CD4-positive, alpha-beta T cell treated with Interleukin-6 at 100 ng/mL for 8 hours (primary cell): ENCODE measurements at places on chromosomes 7 and 10.

DNA sequence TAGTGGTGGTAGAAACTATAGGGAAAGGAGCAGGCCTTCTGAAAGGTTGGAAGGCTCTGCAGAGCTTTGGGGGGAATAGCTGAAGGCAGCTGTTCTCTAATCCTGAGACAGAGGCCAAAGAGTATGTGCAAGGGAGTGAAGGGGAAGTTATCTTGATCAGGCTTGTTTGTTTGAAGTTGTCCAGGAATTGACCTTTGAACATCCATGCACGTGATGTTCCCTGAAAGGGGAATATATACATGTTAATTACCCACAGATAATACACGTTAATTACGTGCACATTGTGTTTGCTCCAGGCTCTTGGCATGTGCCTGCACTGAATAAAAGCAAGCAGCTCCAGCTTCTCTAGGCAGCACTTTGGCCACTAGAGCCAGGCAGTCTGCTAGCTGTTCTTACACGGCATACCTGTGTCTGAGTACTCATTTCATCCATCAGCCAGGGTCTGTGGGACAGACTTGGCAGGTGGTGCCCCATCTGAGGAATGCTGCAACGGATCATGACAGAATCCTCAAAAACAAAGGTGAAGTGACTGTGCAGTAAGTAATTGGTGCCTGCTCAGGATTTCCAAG, 18.0 kb upstream of the STARD3NL start:
- no peak for DNase-seq

- DNase-seq, result no peak
Measured at GRCh38 chr10:28354511-28354910, 51.6 kb upstream of the MPP7 start.

DNA sequence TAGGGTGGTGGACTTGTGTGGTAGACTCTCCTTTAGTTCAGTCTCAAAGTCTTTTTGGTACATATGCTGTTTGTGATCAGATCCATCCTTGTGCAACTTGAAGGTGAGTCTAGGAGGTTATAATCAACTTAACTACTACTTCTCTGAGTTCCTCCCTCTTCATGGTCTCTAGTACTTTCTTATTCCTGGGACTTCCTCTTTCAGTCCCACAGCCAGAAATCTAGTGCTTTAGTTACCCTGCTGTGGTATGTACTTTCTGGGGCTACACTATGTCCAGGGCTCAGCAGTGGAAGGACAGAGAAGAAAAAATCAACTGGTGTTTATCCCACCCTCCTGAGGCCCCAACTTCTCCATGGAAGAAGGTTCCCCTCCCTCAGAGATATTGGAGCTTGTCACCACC, 19.4 kb upstream of the ATAD1 start:
- DNase-seq, result no peak

- DNase-seq, result no peak
Measured at GRCh38 chr7:44750424-44750823, 1.8 kb downstream of the ZMIZ2 start.

GRCh38 chr10:35675846-35676245, 33.8 kb upstream of the FZD8 start:
- no peak for DNase-seq

GRCh38 chr7:30938435-30939316, 25.1 kb upstream of the GHRHR start:
- peak; percentile 42 for DNase-seq

GRCh38 chr7:18753972-18754610, 258.5 kb downstream of the HDAC9 start:
- no peak for DNase-seq

DNA sequence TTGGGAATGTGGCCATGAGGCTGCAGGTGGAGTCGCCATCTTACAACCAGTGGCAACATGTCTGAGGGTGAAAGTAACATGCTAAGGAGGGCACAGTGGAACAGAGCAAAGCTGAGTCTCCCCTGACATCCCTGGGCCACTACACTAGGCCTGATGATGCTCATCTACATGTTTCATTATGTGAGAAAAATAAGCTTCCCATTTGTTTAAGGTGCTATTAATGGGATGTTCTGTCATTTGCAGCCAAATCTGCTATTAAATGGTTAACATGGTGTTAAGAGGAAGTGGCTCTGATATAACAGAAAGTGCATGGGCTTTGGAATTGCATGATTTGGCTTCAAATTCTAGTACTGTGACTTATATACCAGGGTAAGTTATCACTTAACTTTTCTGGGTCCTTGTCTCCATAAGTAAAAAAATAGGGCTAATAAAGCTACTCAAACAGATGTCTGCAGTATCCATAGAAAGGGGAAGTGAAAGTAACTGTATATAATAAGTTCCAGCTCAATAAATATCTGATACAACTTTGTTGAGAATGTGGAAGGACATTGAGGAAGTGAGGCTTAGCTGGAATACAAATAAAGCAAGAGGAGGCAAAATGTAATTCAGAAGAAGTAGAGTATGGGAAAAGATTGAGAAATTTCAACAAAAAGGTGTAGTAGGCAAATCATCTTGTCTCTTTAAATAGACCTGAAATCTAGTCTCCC, 158.9 kb downstream of the RTKN2 start:
- DNase-seq, result no peak

GRCh38 chr10:46323176-46323575, 36.4 kb downstream of the ANTXRL start:
- no peak for DNase-seq

GRCh38 chr10:61798713-61799112, 102.8 kb upstream of the ARID5B start:
- DNase-seq, result no peak

DNA sequence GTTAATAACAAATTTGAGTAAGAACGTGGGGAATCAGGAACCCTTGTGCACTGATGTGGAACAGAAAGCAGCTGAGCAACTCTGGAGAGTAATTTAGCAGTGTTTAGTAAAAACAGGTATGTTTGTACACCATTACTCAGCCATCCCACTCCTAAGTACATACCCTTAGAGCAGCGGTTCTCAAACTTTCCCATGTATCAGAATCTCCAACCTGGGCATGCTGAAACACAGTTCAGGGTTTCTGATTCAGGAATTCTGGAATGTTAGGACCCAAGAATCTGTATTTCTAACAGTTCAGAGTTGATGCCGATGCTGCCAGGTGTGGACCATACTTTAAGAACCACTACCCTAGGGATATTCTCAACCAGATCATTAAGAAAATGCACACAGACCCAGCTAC, 5.1 kb downstream of the SGMS1 start:
- no peak for DNase-seq

DNA sequence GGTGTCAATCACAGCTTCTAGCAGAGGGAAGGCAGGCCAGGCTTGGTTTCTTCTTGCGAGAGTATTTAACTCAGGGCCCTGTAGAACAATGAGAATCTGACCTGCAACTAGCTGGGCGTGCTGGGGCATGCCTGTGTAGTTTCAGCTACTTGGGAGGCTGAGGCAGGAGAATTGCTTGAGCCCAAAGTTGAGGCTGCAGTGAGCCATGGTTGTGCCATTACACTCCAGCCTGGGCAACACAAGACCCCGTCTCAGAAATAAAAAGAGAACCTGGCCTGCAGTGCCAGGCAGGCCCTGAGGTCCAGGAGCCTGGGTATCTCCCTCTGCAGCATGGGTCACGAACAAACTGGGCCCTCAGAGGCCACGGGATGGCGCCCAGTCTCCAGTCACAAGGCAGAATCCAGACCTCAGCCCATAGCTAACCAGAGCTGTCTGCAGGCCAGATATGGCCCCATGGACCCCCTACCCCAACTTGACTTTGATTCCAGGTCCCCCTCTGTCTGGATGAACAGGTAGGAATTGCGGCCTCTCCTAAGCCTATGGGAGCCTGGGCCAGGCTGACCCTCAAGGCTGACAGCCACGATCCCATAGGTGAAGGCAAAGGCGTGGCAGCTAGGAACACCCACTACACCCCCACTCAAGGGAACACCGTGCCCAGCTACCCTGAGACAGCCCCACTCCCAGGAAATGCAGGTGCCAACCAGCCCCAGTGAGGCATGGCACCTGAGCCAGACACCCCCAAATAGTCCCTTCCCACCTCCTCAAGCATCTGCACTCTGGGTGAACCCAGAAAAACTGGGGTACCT, 102.7 kb upstream of the TNRC18 start:
- DNase-seq, result no peak

DNA sequence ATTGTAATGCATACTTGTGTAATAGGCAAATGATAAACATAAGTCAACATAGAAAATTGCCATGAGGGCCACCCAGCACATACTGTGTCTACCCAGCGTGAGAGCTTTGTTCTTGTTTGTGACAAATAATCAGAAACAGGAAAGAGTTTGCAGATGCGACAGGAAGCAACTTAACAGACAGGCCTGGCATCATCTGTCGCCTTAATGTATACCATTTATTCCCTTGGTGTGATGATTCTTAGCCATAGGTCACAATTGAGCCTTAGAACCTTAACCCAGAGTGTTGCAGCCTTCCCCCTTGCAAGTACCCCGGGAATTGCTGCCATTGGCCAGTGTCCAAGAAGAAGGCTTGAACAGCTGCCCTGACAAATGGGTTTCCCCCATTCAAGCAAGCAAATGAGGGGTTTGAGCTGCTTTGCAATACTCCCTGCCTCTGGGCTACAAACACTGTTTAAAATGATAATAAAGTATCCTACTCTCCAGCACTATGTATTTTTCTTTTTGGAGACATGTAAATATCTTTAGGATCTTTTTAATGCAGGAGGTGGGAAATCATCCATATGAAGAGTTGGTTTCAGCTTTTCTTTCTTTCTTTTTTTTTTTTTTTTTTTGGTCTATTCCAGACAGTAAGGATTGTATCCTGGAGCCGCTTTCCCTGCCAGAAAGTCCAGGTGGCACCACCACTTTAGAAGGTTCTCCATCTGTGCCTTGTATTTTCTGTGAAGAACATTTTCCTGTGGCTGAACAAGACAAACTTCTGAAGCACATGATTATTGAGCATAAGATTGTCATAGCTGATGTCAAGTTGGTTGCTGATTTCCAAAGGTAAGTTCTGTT, 80.0 kb downstream of the ZNF277 start:
- DNase-seq, result no peak

GRCh38 chr7:151590071-151590849, 70.6 kb upstream of the RHEB start:
- DNase-seq, result no peak

DNA sequence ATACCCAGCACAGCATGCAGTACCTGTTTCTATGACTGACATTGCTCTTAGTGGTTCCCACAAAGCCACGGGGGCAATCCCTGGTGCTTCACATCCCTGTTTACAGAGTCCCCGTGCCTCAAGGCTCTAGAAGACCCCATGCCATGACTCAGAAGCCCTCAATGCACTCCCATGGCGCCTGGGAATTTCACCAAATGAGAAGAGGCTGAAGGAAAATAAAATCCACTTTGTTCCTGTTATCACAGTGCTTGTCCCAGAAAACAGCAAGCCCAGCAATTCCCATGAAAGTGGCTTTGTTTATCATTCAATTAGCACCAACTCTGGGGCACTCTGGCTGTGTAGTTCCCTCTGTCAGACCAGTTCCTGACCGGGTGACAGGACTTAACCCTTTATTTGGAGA, 268.3 kb downstream of the TNS3 start:
- DNase-seq, result no peak

DNA sequence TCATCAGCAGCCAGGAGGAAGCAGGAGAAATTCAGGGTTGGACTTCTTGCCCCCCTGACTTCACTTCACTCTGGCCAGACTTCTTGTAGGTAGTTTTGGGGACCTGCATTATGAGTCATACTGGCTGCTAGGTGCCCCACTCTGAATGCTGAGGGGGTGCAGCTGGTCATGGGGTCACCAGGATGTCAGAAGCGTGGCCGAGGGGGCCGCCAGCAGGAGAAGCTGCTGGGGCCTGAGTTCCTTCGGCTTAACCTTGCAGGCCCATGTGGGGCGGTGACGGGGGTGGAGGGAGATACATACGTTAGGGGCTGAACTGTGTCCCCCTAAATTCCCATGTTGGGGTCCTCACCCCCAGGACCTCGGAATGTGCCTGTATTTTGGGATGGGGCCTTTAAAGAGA, 18.2 kb downstream of the UNCX start:
- DNase-seq, result no peak

DNA sequence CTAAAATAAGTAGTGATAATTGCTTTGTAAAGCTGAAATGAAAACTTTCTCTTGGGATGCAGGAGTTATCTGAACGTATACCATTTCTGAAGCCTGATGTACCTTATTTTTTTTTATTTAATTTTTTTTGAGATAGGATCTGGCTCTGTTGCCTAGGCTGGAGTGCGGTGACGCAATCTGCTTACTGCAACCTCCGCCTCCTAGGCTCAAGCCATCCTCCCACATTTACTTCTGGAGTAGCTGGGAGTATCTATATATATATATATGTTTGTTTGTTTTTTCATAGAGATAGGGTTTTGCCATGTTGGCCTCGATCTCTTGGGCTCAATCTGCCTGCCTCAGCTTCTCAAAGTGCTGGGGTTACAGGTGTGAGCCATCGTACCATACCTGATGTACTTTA, 2.4 kb downstream of the PMPCB start:
- no peak for DNase-seq

DNA sequence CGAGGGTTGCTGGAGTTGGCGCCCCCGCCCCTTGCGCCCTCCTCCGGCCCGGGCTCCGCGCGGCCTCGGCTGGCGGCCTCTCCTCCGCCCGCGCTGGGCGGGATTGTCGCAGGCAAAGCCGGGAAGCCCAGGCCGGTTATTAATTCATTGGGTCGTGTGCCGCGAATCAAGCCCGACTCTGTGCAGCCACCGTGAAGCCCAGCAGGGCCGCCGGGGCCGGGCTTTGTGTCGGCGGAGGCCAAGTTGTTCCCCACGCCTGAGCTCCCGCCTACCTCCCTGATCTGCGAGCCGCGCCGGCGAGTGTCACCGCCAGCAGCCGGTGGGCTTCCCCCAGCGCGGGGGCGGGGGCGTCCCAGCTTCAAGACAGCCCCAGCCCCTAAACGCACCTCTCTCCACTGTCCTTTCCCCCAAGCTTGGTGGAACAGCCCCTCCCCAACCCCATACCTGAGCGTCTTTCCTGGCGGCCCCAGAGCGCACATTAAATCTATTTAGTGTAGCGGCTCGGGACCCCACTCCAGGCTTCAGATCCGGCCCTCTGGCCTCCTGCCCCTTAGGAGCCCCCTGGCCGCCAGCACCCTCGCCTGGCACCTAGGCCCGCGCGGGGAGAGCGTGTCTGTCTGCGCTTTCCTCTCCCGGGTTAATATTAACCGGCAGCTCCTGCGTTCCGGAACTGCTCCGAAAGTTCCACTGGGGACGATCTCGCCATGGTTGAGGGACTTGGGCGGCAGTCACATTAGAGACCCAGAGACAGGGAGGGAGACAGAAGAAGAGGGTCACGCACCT, 3.5 kb downstream of the SHH start:
- DNase-seq, result no peak

- no peak for DNase-seq
Measured at GRCh38 chr7:80302636-80303035, 168.0 kb downstream of the GNAI1 start.

GRCh38 chr10:97542169-97543024, 30.2 kb upstream of the ANKRD2 start:
- no peak for DNase-seq

- DNase-seq, result no peak
Measured at GRCh38 chr10:85857791-85858190, 508.8 kb downstream of the GRID1 start.
